ENCODE measurements at places on chromosomes 7 and 10.

GRCh38 chr10:111084366-111085255, 7.8 kb downstream of the ADRA2A start:
- no peak for DNase-seq

DNA sequence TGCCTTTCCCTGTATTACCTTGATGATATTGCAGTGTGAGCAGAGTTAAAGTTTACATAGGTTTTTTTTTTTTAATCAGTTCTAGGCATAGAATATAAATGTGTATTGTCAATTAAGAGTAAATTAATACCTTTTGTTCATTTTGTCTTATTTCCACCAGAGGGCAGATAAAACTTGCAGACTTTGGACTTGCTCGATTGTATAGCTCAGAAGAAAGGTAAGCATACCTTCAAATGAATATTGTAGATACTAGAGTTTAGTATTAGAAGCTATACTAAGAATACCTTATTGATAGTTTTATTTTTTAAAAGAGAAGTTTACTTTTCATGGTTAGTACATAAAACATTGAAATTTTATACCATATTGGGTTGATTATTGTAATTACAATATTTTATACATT, 86.8 kb downstream of the MPLKIP start:
- no peak for DNase-seq

DNA sequence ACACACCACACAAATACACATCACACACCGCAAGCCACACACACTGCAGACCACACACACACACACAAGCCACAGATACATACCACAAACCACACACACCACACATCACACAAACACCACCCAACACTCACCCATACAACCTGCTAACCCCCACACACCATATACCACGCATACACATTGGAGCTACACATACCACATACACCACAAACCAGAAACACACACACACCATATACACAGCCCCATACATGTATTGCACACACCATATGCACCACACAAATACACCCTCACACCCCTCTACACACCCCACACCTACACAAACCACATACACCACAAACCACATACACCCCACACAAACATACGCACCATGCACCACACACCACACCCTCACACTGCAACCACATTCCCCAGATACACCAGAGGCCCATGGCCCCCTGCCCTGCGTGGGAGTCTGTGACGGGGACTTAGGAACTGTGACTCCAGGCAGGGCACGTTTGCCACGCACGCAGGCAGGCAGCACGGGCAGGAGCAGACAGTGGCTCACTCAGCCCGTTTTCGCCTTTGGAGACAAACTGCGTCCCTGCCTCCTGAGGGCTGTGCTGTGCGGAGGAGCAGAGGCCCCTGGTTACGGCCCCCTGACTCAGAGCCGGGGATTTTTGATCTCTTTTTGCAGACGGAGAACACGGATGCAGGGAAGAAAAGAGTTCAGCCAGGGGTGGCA, 52.6 kb downstream of the TMEM209 start:
- DNase-seq: no peak

DNA sequence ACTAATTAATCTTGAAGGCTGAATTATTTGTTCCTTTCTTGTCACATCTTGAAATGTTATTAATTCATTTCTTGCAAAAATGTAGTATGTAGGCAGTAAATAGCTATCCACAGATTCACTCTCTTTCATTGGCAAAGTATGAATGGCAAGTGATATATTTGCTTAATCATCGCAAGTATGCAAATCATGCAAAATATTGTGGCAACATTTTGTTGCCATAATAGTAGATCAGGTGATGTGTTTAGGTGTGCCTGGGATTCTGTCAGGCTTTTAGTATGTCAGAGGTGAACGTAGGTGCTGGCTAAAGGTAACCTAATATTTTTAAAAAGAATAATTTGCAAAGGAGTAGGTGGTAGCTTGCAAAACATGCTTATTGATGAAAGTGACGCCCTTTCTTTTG, 5.9 kb downstream of the MAP3K8 start:
- DNase-seq: no peak

- no peak for DNase-seq
Observed at GRCh38 chr10:82505009-82505408, 630.0 kb downstream of the NRG3 start.

DNA sequence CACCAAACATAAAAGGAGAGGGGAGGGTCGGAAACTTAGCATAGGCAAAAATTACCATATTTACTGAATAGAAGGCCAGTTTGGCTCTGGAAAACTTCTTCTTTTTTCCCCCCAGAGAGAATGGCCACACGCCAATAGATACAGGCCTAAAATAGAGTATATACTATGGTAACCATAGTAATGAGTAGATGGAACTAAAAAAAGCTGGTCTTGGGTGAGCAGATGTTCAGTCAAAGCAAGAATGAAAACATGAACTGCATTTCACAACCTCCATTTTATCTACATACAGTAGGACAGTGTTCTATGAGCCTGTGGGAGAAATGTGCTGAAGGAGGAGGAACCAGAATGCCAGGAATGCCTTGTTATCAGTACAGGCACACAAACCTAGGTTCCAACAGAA, 141.7 kb upstream of the SEMA3A start:
- no peak for DNase-seq

DNA sequence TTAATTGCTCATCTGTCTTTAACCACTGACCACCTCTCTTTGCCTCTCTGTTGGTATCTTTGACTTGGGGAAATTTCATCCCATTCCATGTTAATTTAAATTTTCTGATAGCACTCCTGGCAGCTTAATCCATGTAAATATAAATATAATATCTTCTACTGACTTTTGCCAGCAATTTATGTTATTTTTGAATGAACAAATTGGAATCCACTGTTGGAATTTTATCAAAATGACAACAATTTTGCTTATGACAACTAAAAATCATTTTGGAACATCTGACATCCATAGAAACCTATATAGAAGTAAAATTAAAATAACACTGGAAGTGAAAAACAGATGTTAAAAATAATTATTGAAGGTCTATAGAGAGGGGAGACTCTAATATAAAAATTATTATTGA, 176.5 kb upstream of the AKR1E2 start:
- no peak for DNase-seq

GRCh38 chr7:36741866-36742265, 17.6 kb upstream of the AOAH start:
- DNase-seq: no peak

GRCh38 chr7:44103923-44104859, at the start of gene AEBP1:
TSS of gene AEBP1 (plus strand) at chr7:44104345. CDS start at chr7:44104666, 321 bp downstream.
- DNase-seq: no peak

DNA sequence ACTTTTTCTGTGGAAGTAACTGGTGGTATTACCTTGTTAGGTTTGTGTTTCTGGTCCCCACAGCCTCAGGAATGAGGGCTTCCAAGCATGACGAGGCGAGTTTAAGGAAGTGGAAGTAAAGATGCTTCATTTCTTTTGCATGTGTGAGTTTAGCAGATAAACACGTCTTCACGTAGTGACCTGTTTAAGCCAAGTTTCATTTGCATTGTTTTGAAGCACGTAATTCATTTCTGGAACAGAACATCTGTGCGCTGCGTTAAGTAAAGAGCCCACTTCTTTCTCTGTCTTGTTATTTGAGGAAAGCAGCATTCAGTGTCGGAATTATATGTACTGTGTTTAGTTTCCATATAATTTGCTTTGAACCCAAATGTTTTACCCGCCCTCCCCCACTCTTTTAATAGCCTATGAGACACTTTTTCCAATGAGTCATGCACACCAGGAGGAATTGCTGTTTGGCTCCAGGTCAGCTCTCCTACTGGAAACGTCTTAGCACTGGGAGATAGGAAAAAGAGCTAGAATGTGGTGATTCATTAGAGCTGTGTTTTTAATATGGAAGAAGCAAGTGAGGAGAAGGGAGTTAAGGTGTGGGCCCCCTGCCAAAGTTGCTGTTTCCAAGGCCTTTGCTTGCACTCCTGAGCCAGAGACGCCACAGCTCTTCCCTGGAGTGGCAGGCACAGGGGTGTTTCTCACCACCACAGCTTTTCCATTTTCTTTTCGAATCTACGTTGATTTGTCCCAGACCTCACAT, 36.7 kb downstream of the BTBD16 start:
- no peak for DNase-seq

DNA sequence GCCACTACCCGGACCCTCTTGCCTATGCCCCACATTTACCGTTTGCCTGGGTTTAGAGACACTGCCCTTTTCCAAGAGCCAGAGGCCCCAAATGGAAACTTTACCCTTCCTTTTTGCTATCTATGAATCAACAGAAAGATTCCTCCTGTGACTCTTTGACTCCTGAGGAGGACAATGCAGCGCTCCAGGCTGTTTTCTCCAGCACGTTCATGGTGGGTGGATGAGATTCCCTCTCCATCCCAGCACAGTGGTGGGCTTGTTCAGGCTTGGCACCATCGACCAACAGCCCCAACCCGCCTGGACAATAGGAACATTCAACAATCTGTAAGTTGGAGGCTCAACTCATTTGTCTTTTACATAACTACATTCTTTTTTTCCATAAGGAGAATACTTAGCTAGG, 55.9 kb downstream of the DLD start:
- DNase-seq: no peak

GRCh38 chr7:150971242-150972022, 6.7 kb downstream of the KCNH2 start:
- no peak for DNase-seq

DNA sequence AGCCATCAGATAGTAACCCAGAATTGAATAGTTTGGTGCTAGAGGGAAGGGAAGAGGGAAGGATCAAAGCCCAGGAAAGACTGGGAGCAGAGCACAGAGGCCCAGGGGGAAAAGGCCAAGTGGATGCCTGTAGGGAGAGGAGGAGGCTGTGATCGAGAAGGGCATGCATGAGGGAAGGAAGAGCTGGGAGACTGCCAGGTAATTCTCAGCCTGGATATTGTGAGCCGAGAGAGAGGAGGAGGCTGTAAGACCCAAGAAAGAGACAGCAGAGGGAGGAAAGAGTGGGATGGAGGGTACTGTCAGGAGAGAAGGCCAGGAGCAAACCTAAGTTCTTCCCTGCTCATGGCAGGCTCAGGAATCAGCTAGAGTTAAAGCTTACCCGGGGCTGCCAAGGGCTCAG, 178.2 kb downstream of the CCDC3 start:
- DNase-seq: no peak

- DNase-seq: no peak
Observed at GRCh38 chr7:138091032-138091431, 14.8 kb downstream of the AKR1D1 start.

GRCh38 chr10:83724471-83725241, 414.7 kb upstream of the GHITM start:
- no peak for DNase-seq

DNA sequence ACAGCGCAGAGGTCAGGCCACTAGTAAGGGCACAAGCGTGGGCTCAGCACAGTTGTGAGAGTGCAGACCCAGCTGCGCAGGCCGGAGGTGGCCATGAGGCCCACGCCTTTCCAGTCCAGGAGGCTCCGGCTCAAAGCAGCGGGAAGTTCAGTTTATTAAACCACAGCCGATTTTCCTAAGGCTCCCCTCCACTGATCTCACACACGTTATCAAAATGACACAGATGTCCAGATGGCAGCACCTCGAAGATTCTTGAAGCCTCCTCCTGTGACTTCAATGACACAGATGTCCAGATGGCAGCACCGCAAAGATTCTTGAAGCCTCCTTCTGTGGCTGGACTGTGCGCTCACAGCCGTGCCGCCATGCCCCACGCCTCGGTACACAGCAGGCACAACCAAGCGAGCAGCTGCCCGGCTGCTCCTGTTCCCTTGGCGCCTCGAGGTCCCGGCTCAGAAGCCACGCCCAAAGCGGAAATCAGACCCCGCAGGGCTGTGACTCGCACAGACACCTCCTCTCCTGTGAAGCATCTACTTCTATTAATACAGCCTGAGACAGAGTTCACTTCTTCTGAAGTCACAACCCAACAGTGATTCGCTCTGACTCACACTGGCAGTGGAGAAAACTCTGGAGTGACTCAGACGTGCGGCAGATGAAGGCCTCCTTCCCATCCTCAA, 122.7 kb downstream of the MAD1L1 start:
- DNase-seq: no peak

- no peak for DNase-seq
Observed at GRCh38 chr10:78947226-78947625, 121.5 kb upstream of the ZMIZ1 start.

DNA sequence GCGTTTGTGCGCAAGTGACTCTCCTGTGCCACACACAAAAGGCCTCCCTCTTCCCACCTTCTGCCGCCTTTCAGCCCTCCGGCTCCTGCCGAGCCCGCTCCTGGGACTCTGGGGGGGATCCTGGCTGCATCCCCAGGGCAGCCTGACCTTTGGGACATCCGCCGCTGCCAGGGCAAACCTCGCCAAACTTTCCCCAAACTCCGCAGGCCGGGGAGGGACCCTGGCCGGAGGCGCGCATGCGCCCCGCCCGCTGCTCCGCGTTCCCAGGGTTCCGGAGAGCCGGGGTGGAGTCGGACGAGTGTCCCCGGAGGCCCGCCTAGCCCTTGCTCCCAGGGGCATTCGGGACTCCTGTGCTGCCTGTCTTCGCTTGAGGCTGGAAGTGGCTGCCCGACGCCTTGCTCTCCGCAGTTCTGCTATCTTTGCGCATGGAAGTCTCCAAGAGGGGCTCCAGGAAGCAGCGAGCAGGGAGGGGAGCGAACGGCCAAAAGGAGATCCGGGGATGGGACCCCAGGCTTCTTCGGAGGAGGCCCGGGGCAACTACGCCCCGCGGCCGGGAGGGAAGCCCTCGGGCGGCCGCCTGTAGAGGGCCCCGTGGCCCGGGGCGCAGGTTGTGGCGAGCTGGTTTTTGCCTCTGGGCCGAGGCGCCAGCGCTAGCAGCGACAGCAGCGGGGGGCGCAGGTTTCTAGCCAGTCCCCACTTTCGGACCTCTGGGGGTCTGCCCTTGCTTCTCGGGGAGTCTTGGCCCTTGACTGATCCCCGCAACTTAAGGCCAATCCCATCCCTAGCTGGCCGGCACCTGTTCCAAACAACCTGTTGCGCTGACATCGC, 7.0 kb downstream of the PTF1A start:
- DNase-seq: no peak

Data from right lobe of liver (tissue), 6 donors.